ENCODE measurements at places on chromosomes 7 and 10.

- DNase-seq = no peak
Observed at GRCh38 chr7:39622609-39623008, 763 bp upstream of the RALA start.

DNA sequence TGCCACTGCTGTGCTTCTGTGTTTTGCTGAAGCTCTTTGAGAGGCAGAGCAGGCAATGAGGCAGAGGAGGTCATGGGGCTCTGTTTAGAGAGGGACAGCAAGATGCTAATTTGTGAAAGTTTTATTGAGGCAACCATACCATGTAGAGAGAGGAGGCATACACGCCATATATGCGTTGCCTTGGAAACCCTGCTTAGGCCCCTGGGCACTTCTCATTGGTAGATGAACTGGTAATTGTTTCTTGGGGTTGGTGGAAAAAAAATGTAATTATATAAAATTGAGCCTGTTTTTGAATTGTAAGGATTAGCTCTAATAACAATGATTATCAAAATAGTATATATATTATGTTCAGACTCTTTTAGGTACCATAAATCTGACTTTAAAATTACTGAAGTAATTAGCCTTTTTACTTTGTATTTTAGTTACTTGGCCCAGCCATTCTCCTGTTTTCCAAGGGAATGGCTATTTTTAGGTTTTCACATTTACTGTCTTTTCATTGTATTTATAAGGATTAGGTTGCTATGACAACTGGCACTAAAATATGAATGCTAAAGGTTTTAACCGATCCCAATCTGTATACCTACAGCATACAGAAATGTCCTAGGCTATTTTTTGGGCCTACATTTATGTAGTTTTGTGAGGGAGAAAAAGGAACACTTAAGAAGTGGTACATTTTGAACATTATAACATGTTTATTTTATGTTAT is 52.4 kb downstream of the BZW2 start:
- DNase-seq = no peak

DNA sequence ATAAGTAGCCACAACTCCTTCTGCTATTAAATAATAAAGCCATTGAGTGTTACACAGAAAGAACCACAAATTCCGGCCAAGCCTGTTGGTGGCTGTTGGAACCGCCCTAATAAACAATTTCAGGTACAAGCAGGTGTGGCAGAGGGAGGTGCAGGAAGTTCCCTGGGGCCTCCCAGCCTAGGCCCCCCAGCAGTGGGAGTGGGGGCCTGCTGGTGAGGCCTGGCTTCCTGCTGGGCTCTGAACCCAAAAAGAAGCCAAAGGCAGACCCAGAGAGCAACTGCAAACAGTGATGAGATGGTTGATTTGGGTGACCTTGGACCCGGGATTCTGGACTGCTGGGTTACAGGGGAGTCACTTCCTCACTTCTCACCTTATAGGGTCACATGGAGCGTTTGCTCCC is 21.0 kb upstream of the LMTK2 start:
- no peak for DNase-seq

DNA sequence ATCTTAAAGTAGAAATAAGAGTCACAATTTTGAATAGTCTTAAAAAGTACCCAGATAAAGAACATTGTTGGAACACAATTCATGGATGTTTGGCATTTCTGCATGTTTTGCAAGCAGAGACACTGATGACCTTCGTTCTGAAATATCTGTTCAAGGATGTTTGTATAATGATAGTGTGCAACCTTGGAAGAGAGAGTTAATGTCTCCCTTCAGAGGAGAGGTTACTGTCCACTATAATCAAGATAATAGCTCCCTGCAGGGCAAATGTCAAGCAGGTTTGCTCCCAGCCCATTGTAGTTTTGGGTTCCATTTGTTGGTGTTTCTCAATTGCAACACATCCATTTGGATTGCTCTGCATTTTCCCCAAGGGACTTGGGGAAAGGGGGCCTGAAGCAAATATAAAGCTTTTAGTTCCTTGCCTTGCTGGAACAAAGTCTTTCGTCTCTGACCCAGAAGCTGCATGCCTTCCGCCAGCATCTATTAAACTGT is 45.2 kb downstream of the COL1A2 start:
- DNase-seq = no peak

GRCh38 chr7:140375323-140375722 is 23.0 kb downstream of the SLC37A3 start:
- DNase-seq = no peak

- DNase-seq = no peak
Observed at GRCh38 chr10:2839081-2839725, 228.1 kb upstream of the PFKP start.

DNA sequence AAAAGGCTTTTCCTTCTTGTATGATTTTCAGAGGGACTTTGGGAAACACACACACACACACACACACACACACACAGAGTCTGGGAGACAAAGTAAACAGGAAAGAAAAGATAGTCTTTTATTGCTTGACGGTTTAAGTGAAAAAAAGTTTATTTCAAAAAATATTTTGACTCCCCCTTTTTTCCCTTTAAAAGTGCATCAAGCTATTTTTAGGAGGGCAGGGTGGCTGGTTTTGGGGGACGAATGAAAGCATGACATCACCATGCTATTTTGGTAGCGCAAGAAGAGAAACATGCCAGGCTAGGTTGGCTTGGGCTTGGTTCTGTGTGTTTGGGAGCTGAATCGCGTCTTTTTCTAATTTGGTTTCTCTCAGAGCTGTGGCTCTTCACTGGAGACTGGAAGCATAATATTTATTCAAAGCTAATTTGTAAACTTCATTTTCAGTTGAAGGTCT is 129.2 kb downstream of the BAMBI start:
- DNase-seq = no peak

DNA sequence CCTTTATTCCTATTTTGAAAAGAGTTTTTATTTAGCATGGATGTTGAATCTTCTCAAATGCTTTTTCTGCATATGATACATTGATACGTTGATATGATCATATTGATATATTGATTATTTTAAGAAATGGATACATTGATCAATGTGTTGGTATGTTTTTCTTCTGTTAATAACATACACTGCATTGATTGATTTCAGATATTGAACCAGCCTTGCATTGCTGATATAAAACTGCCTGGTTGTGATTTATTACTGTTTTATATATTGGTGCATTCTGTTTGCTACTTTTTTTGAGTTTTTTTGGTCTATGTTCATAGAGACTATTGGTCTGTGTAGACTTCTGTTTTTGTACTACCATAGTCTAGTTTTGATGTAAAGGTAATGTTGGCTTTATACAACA is 26.8 kb upstream of the RABGEF1 start:
- DNase-seq = no peak

- no peak for DNase-seq
Observed at GRCh38 chr7:115221456-115221855, 299.6 kb downstream of the MDFIC start.

- DNase-seq = no peak
Observed at GRCh38 chr7:21828841-21829240, 116.9 kb downstream of the CDCA7L start.

GRCh38 chr10:23614483-23614882 is 175.6 kb downstream of the OTUD1 start:
- DNase-seq = no peak

DNA sequence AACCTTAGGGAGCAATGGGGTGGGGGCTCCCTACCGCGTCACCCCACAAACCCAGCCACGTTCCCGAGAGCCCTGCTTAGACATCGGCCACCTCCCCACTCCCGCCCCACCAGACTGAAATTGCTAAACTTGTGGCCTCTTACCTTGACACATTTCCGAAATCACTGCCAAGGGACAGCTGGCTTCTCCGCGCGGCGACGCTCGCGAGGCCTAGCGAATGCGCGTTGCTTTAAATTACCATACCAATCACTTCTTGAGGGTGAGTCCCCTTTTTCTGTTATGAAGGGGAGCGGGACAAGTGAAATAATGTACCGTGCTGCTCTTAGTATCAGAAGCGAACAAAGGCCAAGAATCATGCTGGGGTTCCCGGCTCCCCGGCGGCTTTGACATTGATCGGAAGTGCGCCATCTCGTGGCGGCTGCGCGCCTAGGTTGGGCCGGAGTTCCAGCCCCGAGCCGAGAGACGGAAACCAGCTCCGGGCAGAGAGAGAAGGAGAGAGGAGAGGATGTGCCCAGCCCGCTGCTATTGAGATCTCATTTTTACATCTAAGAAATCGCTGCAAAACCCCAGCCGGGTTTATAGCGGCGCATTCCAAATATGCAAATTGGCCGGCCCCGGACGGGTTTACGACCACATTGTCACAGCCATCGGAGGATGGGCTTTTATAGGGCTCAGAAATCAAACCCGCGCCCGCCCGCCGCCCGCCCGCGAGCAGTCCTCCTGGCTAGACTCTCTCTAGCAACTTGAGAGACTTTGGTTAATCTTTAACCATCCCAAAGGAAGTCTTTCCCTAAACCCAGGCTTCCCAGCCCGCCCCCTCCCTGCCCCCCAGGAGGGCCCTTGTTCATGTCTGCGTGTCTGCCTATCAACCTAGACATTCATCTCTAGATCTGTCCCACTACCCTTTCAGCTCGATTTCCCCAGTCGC is 5.3 kb downstream of the HOXA11 start:
- no peak for DNase-seq

- DNase-seq = no peak
Observed at GRCh38 chr7:69744026-69744425, 145.8 kb downstream of the AUTS2 start.

GRCh38 chr7:134051020-134051419 is 76.1 kb upstream of the LRGUK start:
- DNase-seq = no peak

GRCh38 chr7:6234384-6234783 is 38.0 kb downstream of the CYTH3 start:
- no peak for DNase-seq

DNA sequence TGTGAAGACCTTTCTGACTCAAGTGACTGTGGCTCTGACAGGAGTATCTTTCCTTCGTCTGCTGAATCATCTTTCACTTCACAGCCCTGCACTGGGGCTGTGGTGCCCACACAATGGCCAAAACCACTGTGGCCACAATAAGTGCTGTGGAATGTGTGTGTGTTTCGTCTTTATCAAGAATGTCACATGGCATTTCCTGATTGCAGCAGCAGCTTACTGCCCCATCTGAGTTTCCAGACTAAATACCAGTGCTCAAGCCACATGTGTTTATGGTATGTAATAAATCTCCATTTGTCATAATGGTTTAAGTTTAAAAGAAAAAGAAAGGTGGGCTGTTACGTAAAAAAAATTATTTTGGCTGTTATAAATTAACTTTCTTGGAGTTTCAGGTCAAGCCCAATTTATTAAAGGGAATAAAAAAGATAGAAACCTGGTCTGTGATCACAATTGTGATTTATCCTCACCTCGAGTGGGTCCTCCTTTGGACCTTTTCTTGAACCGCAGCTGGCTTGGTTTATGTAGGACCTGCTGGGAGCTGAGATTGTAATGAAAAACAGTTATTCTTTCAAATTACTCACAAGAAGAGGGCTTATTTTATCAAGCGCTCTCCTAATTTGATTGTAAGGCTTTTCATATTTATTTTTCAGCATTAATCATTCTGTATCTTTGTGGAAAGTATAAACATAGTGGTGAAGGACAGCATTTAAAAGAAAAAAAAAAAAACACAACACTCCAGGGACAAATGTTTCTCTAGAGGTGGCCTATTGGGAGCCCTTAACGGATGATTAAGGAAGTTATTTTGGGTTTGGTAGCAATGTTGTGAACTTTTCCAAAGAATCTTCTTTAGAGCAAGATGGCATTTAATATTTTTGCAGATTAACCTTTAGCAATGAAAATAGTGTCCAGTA is 116.2 kb downstream of the LRMDA start:
- DNase-seq = no peak

GRCh38 chr7:44573464-44574286 is at the start of gene DDX56:
Gene DDX56, minus strand, starts transcription at chr7:44573908. Its CDS starts 13 bp downstream, at chr7:44573895.
- peak; percentile 86 for DNase-seq

- DNase-seq = no peak
Observed at GRCh38 chr7:2837496-2837895, 6.6 kb downstream of the GNA12 start.

- DNase-seq = no peak
Observed at GRCh38 chr10:51318399-51319172, 244.3 kb downstream of the PRKG1 start.

DNA sequence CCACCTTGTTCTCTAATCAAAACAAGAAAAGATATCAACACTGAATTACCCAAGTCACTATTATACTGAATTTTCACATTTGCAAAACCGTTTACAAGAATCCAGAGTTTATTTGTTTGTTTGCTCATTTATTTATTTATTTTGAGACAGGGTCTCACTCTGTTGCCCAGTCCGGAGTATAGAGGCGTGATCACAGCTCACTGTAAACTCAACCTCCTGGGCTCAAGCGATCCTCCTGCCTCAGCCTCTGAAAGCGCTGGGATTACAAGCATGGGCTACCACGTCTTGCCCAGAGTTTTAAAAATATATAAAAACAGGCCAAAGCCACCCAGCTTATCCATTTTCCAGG is 8.5 kb downstream of the CREB3L2 start:
- DNase-seq = no peak

DNA sequence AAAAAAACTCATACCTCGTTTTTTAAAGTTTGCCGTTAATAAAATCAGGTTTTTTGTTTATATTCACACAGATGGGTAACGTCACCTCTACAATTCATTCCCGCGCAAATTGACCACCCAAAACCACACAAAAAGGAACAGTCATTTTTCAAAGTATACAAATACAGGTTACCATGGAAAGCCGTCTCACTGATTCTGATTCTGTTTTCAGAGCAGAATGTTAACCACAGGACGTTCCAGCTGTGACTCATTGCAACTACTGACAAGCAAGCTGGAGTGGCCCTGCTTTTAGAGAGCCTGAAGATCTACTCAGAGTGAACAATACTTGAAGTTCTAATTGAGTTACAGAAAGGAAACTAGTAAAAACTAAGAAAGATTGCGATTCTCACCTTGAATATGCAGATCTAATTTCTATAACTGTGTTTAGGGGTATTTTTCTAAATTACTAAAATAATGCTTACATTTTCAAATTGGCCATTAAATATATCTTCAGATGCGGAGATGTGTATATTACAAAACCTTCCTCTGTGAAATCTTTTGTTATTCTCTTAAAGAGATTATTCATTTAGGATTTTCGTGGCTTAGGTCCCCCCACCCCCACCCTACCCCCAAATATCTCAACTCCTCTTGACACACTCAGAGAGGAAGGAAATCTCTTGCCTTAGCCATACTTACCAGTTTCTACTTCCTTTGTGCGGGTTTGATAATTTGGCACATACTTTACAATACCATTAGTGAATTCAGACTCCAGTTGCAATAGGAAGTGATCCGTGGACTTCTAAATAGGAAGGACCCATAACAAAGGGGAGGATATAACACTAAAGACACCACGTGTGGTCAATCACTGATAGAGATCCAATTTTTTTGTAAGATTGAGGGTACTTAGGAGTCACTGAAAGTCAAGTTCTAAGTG is 106.0 kb downstream of the CUBN start:
- peak; percentile 65 for DNase-seq

DNA sequence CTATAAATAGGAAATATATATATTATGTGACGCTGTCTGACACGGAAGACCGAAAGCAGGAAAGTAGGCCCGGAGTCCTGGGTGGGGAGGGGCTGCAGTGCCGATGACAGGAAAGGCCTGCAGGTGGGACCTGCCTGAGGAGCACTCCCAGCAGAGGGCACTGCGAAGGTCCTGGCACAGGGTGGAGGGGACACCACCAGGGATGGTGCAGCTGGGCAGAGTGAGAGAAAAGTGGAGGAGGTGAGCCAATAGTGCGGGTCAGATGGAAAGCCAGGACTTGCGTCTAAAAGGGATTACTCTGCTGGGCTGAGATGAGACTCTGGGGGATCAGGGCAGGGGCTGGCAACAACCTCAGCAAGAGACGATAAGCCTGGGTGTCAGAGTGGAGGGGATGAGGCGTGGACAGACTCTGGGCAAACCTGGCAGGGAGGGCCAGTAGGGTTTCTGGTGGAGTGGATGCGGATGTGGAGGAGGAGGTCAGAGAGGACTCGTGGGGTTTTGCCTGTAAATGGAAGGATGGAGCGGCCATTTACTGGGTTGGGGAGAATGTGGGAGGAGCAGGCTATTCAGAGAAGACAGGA is 118.2 kb upstream of the ZNF746 start:
- DNase-seq = no peak
